Stimulated activated CD8-positive, alpha-beta memory T cell treated with anti-CD3 and anti-CD28 coated beads, Interleukin-15, amount 100 ng/mL, for 24 hours (primary cell): ENCODE measurements at places on chromosomes 2 and 18.

DNA sequence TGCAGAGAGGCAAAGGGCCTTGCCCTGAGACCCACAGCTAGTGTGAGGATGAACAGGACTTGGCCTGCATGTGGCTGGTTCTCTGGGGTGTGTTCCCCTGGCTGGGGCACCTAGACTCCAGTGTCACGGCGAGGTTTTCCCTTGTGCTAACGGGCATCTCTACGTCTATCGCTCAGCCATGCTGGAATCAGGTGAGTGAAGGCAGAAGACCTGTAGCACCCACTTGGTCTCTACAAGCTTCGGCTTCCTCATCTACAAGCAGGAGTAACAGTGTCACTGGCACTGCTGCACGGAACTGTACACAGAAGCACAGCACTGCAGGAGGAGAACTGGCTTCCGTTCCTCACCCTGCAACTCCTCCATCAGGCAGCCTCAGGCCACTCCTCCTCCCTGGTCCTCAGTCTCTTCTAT lies 30.6 kb downstream of the HS1BP3 start:
- DNase-seq, result no peak

DNA sequence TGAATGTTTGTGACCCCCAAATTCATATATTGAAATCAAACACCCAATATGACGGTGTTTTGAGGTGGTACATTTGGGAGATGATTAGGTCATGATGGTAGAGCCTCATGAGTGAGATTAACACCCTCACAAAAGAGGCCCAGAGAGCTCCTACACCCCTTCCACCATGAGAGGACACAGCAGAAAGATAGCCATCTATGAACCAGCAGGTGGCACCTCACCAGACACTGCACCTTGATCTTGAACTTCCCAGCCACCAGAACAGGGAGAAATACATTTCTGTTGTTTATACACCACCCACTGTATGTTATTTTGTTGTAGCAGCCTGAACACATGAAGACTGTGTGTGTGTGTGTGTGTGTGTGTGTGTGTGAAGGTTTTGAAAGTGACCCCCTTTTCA lies 58.1 kb downstream of the ST3GAL5 start:
- DNase-seq, result no peak

DNA sequence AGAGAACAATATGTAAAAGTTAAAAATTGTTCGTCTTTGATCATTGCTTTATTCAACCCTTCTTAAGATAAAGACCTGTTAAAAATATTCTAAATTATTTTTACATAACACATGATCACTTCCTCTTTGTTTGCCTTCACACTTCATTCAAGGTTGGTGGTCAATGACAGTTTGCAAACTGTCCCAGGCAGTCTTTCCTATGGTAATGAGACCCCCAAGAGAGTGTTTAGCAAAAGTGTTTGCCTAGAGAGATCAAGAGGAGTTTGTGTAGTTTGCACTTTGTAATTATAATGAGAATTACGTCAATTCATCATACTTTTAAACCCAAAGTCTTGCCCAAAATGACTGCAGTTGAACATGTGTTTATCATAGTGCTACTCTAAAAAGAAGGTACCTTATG lies 77.2 kb upstream of the ABCA12 start:
- DNase-seq, result no peak

- DNase-seq, result no peak
These were observed 44.4 kb downstream of the ST8SIA5 start for GRCh38 chr18:46712406-46712805.

GRCh38 chr18:78168526-78168925 lies 811.1 kb upstream of the SALL3 start:
- DNase-seq, result no peak

DNA sequence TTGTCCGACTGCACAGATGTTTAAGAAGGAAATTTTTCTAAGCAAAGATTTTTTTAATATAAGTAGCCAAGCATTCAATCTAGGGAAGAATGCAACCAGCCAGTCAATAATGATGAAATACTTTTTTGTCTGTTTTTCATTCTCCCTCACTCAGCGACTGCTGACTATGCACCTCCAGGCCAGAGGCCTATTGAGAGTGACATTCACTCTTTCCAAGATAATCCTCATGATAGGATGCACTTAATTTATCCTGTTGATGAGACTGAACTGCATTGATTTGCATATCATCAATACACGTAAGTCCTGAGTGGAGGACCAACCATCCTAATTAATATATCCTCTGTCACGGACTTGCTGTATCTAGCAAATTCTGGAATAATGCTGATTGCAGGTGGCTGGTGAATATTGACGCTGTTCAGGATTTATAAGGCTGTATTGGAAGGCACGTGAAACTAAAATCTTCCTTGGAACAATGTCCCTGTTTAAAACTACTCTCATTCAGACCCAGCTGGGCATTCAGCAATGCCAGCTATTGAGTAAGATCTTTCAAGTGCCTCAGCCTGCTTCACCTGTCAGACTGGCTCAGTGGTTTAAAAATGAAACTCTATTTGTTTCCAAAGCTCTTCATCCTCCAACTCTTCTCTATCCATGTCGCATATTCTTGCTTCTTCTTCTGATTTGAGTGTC lies 142.2 kb downstream of the MAP2 start:
- no peak for DNase-seq

GRCh38 chr18:79283131-79283810 lies 112.5 kb upstream of the NFATC1 start:
- no peak for DNase-seq

DNA sequence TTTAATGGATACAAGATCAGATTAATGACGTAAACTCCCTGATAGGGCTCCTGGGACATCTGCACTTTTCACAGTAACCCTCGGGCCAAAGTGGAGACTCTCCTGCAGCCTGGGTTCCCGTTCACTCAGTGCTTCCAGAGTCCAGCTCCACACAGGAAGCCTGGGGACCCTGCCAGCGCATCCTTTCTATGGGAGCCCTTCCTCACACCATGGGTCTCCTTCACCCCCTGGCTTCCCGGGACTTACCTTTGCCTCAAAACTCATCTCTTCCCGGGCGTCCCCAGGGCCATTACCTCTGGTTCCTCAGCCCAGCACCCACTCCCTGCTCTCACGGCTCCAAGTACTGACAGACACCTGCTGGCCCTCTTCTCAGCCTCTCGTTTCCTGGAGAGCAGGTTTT lies 40.7 kb upstream of the KLF11 start:
- no peak for DNase-seq

GRCh38 chr2:125756431-125756830 lies 899.5 kb upstream of the GYPC start:
- DNase-seq, result no peak

GRCh38 chr18:49008716-49009115 lies 58.0 kb upstream of the SMAD7 start:
- no peak for DNase-seq
